Neural cell (in vitro differentiated cells): ENCODE measurements at places on chromosomes 5 and 9. TPM values are rescaled to one million over a fixed set of nuclear protein-coding genes. Genes with fewer than 3 reads are reported as not detected.

The SCAI gene
- 30.0 and 43.2 TPM in 2 replicates for polyA plus RNA-seq

The HCN1 gene
- 0.64 and 1.4 TPM in 2 replicates for polyA plus RNA-seq

The ENG gene
- 0.10 TPM in 1 of 2 replicates, not detected in the other for polyA plus RNA-seq

The SV2C gene
- polyA plus RNA-seq = 0.45 and 0.88 TPM in 2 replicates

The CSF1R gene
- polyA plus RNA-seq = not detected in 2 replicates

The PCDHGC4 gene
- polyA plus RNA-seq = 4.3 and 6.4 TPM in 2 replicates

The RGP1 gene
- polyA plus RNA-seq = 8.1 and 9.9 TPM in 2 replicates

The ANKRD31 gene
- polyA plus RNA-seq = 0.48 and 0.62 TPM in 2 replicates

The GZMA gene
- polyA plus RNA-seq = not detected in 2 replicates

The CXCL14 gene
- polyA plus RNA-seq = 1.1 TPM in 1 of 2 replicates, not detected in the other

The IL7R gene
- 0.10 TPM in 1 of 2 replicates, not detected in the other for polyA plus RNA-seq

The HAPLN1 gene
- polyA plus RNA-seq = 0.10 TPM in 2 replicates

The FBXO38 gene
- 45.1 and 69.1 TPM in 2 replicates for polyA plus RNA-seq
